ENCODE measurements at places on chromosomes 5 and 9.

- DNase-seq, result no peak
Observed at GRCh38 chr5:50325237-50325832, 115.8 kb downstream of the EMB start.

DNA sequence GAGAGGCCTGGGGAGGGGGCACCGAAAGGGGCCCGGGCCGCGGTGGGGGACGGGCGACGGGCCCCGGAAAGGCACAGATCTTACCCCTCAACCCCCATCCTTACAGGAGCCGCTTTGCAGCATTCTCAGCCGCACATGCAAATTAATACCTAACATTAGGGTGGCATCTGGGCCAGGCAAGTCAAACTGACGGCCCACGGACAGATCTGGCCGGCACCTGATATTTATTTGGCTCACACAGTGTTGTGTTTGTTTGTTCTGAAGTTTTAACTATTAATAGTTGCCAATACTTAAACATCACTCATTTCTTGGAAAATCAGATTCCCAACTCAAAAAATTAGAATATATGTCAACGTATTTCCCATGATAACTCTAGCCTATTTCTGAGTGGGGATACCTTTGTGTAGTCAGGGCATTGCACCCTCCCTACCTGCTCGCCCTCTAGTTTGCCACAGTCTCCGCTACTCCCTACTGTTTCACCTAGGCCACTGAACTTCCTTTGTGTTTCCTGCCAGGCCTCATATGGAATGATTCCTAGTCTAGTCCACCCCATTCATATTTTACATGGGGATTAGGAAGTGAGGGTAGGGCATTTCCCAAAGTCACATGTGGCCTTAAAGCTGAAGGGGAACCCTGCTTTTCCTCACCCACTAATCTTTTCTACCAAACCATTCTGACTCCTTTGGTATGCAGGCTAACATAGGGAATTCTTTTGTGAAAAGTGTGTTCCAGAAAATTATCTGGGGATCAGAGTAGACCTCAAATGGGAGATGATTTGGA is 71.9 kb upstream of the LARP1 start:
- DNase-seq, result no peak

DNA sequence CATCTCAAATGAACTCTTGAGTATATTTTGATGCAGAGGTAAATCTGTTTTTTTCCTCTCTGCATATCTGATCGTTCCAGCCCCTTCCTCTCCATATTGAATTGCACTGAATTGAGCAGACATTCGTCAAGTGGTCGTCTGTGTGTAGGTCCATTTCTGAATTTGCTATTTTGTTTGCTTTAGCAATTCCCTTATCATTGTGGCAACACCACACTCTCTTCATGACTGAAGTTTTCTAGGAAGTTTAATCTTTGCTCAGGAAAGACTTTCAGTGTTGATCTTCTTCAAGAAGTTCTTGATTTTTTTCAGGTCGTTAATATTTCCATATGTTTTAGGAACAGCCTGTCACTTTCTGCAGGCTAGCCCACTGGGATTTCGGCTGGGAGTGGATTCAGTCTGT is 132.0 kb downstream of the WNK2 start:
- no peak for DNase-seq

DNA sequence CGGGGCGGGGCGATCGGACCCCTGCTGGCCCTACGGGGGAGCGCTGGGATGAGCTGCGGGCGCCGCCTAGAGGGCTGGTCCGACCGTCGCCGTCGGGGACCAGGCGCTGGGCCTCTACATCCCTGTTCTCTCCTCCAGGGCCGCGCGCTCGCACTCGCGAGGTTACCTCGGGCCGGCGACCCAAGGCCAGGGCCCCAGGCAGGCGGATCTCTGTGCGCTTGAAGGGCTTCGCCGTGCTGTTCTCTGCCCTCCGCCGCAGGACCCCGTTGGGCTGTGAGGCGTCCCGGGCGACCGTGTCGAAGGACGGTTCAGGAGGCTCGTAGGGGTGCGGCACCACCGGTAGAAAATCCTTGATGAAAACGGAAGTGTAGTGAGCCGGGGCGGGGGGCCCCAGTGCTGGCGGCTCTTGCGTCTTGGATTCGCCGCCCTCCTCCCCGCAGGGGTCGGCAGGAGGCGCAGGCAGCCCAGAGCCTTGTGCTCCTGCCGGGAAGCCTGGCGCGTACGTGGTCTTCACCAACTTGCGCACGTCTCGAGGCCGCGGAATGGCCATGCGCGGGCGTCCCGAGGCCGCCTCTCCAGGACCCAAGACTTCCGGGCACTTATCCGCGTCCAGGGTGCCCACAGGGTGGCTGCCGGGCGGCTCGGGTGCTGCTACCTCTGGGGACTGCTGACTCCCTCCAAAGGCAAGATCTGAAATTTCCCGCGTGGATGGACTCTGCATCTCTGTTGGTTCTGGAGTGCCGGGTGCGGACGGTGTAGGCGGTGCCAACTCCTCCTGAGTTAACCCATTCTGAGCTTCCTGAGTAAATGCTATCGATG is 2.0 kb downstream of the PROB1 start:
- DNase-seq, result no peak

DNA sequence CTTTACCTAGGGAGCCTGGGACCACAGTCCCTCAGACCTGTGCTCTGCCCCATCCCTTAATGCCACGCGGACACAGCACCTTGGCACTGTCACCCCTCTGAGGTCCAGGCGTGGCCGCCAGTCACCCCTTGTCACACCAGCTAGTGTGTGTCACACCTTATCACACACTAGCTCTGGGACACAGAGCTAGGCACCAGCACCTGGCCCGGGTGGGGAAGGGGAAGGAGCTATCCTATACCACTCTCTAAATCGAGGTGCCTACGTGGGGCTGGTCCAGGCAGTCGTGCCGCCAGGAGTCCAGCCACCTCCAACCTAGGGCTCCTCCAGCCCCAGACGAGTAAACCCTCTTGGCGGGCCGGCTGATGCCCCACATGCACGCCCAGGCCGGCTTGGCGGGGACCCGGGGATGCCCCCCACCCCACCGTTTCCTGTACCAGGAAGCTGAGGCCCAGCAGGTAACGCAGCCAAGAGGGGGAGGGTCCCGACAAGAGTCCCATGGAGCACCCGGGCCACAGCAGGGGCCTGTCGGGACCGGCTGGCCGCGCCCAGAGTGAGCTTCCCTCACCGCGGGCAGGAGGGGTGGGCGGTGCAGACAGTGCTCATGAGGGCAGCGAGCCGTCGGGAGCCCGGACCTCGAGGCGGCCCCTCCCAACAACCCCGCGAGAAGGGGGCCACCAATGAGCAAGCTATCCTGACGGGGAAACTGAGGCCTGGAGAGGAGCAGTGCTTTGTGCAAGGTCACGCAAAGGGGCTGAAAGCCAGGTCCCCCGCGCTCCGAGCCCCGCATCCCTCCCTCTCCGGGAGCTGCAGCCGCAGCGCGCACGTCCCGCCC is 550 bp downstream of the CORO2A start:
- peak; percentile 70 for DNase-seq

GRCh38 chr9:93813221-93814076 is 141.7 kb downstream of the BARX1 start:
- DNase-seq, result no peak

DNA sequence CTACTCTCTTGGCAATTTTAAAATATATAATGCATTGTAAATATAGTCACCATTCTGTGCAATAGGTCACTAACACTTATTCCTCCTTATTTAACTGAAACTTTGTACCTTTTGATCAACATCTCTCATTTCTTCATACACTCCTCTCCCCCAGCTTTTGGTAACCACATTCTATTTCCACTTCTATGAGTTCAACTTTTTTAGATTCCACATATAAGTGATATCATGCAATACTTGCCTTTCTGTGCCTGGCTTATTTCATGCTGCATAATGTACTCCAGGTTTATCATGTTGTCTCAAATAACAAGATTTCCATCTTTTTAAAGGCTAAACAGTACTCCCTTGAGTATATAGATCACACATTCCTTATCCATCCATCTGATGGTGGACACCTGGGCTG is 188.8 kb downstream of the NXNL2 start:
- no peak for DNase-seq

- DNase-seq, result no peak
Observed at GRCh38 chr5:16592255-16592654, 24.5 kb downstream of the RETREG1 start.

GRCh38 chr5:96640696-96641095 is 21.5 kb upstream of the CAST start:
- DNase-seq, result no peak

DNA sequence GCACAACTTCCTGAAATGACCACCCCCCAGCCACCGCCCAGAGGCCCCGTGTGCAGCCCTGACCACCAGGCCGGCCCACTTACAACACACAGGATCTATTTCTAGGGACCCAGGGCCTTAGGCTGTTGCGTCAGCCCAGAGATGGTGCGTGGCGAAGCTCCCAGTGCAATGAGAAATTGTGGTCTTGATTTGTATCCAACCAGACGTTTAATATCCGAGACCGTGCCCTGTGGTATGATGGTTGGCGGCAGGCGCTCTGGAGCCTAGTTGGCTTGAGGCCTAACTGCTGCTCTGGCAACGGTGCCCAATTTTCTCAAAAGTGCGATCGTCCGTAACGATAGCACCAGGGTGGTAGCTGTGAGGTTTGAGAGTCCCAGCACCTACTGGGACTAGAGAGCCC is 32.6 kb upstream of the SLC6A19 start:
- no peak for DNase-seq

GRCh38 chr5:5430136-5430535 is 7.7 kb downstream of the ICE1 start:
- DNase-seq, result no peak

GRCh38 chr5:93611273-93611975 is 28.4 kb downstream of the NR2F1 start:
- DNase-seq, result no peak

DNA sequence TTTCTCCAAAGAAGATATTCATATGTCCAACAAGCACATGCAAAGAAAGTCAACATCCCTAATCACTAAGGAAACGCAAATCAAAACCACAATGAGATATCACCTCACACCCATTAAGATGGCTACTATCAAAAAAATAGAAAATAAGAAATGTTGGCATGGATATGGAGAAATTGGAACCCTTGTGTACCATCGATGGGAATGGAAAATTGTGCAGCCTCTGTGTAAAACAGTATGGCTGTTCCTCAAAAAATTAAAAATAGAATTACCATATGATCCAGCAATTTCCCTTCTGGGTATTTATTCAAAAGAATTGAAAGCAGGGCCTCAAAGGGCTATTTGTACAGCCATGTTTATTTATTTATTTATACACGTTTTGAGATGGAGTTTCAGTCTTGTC is 43.0 kb upstream of the HRH2 start:
- no peak for DNase-seq

DNA sequence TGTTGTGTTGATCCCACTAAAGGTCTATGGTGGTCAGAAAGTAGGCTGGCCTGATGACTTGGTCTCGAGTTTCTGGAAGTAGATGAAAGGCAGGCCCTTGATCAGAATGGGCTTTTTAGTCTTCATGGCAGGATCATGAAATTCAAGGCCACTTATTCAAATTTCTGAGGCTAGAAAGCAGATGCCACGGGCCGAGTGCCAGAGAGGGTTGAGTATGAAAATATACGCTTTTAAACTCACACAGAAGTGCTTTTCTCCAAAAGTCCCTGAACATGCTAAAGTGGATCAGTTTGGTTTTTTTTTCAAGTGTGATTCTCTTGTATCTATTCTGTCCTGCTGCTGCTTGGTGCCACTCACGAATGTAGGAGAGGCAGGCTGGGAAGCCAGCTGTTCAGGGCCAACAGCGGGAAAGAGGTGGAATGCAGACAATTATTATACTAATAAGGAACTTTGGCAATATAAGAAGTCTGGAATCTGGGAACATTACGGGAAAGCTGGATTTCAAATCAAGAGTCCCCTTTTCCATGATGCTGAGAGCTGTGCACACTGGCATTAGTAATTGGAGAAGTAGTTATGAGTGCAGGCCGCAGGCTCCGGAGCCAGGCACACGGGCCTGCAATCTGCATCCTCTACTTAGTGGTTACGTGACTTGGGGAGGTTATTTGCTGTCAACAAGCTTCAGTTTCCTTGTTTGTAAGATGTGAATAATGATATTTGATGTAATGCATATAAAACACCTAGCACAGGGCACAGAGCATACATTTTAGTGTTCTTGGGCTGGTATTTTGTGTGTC is 95.8 kb downstream of the LMNB1 start:
- DNase-seq, result no peak

DNA sequence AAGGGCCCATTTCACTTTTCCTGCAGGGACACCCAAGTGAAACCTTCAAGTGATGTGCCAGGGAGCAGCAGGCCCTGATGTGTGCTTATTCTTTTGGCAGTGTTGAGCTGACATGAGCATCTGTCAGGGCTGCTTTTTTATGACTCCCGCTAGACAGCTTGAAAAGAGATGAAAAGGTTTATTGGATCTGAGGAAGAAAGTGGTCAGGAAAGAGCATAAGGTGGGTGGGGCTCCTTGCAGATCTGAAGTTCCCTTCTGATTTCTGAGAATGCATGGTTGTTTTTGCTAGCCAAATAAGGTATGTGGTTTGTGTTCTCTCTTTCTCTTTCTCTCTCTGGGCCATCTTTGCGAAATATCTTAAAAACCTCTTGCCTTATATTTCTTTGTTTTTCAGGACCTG is 316.1 kb downstream of the DMRT2 start:
- DNase-seq, result no peak

DNA sequence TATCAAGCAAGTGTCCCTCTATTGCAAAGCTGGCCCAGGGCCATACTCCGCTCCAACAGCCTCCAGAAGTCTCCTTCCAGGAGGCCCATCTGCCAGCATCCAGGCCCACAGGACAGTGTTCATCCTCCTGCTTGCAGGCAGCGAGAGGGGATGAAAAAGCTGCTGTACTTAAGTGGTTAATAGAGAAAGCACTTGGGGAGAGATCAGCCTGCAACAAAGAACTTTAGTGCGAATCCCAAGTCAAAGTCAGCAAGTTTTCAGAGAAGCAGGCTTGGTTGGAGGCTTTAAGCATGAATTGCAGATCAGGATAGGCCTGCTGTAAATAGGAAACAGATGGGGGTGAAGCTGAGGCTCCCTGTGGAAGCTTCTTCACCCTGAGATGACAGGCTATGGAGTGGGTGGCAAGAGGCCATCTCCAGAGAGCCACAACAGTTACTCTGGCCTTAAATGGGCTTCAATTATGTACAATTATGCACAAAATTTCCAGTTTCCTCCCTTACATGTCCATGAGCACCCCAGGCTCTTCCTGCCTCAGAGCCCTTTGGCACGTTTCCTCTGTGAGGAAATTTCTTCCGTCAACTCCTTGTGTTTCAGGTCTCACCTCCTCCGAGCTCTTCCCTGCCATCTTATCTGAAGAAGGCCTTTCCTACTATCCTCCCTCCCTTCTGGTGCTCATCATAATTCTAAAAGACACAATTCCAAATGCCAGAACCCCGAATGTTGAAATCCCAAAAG is 98.0 kb upstream of the NR3C1 start:
- DNase-seq, result no peak

DNA sequence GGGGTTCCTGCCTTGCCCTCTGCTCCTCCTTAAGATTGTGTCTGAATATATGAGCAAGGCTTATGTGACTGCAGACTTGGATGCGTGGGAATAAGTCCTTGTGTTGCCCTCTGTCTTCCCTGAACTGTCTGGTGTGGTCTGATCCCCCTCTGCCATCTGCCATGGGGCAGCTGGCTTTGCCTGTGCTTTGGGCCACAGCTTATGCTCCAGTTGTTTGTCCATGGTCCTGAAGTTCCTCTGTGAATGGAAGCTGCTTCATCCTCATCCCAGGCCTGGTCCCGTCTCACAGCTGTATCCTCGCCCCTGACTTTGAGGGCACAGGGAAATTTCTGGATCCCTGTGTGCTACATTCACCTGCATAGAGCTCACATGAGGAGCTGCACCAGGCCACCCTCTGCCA is 14.7 kb downstream of the IL31RA start:
- DNase-seq, result no peak

GRCh38 chr5:131081374-131081773 is 83.7 kb downstream of the HINT1 start:
- DNase-seq, result no peak
